ENCODE measurements at places on chromosomes 16 and 17.
A peak's percentile ranks its signal among the peaks of the same experiment; 100 is the strongest.

GRCh38 chr17:69696650-69697049 is 282.2 kb downstream of the MAP2K6 start:
- no peak for ATAC-seq

- ATAC-seq, result no peak
Observed at GRCh38 chr17:70961341-70961740, 792.0 kb downstream of the KCNJ2 start.

DNA sequence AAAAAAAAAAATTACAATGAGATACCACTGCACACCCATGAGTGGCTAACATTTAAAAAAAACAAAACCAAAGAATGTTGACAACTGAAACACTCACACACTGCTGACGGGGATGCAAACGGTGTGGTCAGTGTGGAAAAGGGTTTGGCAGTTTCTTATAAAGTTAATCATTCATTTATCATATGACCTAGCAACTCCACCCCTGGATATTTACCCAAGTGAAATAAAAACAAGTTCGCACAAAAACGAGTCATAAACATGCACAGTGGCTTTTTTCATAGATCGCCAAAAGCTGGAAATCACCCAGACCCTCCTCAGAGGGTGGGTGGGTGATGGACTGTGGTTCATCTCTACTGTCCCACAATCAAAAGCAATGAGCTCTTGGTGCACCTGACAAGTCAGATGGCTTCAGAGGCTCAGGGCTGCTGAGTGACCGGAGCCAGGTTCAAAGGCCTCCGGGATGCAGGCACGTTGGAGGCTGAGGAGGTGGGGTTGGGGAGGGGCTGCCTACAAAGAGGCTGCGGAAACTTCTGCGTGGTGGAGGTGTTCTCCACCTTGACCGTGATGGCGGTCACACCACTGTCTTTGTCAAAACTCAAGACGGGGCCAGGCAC is 14.2 kb downstream of the RAB40B start:
- no peak for ATAC-seq

- ATAC-seq, result no peak
Observed at GRCh38 chr16:29811896-29812665, at the start of gene PRRT2. Gene PRRT2, plus strand, starts transcription at chr16:29812193. Its CDS starts 862 bp downstream, at chr16:29813055.

DNA sequence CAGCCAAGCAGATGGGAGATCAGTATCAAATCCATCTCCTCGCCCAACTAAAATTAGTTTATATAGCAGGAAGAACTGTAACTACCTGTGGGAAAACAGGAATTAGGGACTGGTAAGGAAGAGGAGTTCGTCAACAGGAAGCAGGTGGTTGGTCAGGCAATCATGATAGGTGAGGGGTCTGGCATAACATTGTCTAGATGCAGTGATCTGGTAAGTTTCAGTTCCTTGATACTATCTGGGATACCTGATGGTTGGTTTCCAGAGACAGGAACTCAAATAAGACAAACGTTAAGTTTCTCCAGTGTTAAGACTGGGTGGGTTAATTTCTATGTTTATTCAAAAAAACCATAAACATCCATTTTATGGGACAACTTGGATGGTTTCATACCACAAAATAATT is 53.8 kb downstream of the CEP112 start:
- no peak for ATAC-seq

DNA sequence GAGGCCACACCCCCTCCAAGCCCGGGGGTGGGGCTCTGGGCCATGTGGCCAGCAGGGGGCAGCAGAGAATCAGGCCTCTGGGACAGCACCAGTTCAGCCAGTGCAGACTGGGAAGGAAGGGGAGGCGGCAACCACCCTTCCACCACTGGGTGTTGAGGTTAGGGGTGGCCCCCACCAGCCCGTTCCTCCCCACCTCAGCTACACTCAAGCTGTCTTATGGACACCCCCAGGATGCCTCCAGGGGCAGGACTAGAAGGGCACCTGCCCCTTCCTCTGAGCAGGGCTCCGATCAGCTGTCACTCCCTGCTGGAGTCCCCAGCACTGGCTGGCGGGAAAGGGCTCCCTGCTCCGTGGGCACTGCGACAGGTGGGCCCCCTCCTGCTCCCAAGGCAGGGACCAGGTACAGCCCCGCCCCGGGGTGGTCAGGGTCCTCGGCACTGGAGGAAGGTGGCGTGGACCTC is 21.8 kb downstream of the KATNB1 start:
- peak; percentile 78 for ATAC-seq

All from esophagus mucosa (tissue), 1 donor.